NCI-H1048 (cell line): ENCODE measurements at places on chromosomes 7 and 10.

GRCh38 chr7:37141742-37142141 is 306.9 kb downstream of the ELMO1 start:
- DNase-seq: no peak

DNA sequence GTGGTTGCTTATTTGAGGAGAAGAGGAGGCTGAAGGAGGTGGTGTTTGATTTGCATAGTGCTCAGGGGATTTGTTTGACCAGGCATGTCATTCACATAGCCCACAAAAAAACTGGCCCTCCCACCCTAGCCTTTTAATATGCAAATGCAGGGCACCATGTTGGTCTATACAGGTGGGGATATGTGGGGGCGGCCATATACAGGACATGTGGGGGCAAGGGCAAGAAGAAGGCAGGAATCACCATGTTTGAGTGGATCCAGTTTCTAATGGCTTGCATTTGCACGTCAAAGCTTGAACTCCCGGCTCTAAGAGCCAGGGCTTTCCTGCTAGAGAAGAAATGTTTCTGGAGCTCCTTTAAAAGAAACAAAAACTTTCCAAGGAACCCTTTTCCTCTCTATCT is 541.0 kb downstream of the ZWINT start:
- DNase-seq: no peak

DNA sequence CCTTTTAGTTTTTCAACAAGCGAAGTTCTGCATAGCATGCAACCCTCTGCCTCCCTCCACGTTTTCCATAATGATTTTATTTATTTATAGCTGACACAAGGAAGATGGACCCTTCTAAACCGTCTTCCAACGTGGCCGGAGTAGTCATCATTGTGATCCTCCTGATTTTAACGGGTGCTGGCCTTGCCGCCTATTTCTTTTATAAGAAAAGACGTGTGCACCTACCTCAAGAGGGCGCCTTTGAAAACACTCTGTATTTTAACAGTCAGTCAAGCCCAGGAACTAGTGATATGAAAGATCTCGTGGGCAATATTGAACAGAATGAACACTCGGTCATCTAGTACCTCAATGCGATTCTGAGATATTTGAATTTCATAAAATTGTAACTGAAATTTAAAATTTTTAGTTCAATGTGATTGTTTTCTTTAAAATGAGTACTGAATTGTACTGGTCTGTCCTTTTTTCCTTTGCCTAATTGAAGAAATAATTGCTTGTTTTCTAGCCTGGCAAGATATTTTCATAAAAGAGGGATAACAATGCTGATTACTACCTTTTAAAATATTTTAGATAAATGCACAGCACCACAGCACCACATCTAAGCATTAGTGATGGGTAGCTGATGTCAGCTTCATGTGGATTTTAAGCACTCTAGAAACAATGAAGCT is 41.5 kb upstream of the SLC39A12 start:
- DNase-seq: no peak

- no peak for DNase-seq
Measured at GRCh38 chr10:70932392-70933196, 44.2 kb upstream of the PCBD1 start.

GRCh38 chr10:13090289-13090688 is 9.7 kb upstream of the OPTN start:
- no peak for DNase-seq
